ENCODE measurements at places on chromosomes 2 and 18.

- no peak for DNase-seq
Measured at GRCh38 chr18:4797002-4797685, 342.0 kb upstream of the DLGAP1 start.

- DNase-seq = peak; percentile 43
Measured at GRCh38 chr2:235745597-235745996, 251.8 kb downstream of the AGAP1 start.

- no peak for DNase-seq
Measured at GRCh38 chr2:144801325-144801724, 281.4 kb upstream of the ZEB2 start.

GRCh38 chr2:172335736-172336135 lies 91.7 kb upstream of the ITGA6 start:
- DNase-seq = no peak

DNA sequence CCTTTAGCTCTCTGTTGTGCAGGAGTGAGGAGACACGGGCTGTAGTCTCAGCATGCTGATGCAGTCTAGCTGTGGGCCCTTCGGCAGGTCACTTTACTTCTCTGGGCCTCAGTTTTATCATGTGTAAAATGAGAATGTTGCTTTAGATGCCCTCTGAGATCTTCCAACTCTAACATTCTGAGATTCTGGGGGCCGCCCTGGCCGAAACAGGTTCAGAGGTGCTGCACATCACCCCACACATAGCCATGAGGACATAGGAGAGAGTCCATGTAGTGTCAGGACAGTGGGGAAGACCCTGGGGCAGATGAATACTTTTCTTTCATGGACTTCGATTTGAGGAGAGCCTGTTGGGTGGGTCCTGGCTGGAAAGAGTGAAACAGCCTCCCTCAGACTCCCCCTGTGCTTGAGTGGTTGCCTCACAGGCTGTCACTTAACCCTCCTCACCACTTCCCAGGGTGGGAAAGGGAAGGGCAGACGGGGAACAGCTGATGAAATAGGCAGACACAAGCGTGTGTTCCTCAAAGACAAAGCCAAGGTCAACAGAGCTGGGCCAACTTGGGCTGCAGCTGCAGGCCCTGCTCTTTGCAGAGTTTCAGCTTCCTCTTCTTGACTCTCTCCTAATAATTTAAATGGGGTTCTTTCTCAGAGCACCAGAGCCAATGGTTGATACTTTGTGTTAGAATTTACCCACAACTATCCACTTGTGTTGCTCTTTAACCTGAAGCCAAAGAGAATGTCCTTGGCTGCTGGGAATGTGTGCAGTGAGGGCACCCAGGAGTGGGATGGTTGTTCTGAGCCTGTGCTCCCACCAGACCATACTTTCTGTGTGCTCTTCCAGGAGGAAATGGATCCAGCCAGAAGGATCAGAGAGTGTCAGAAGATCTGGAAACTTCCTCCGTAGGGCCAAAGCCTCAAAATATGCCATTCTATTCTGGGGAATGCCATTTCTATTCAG lies 14.7 kb upstream of the MRPL33 start:
- peak; percentile 83 for DNase-seq

DNA sequence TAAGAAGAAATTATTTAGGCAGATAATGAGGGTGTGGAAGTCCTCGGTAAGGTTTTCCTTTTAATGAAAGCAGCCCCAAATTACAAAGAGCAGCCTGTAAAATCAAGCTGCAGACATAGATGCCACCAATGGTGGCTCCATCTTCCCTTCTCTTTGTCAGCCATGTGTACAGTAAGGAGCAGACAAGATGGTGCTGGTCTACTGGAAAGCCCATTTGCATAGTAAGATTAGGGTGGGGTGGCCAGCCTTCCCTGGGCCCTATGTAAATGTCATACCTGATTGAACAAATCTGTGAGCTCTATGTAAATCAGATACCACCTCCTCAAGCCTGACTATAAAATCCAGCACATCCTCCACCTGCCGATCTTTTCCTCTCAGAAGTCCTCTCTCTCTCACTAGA lies 154.4 kb upstream of the SERTAD2 start:
- no peak for DNase-seq

GRCh38 chr2:36277146-36277808 lies 78.3 kb upstream of the CRIM1 start:
- DNase-seq = peak; percentile 77

DNA sequence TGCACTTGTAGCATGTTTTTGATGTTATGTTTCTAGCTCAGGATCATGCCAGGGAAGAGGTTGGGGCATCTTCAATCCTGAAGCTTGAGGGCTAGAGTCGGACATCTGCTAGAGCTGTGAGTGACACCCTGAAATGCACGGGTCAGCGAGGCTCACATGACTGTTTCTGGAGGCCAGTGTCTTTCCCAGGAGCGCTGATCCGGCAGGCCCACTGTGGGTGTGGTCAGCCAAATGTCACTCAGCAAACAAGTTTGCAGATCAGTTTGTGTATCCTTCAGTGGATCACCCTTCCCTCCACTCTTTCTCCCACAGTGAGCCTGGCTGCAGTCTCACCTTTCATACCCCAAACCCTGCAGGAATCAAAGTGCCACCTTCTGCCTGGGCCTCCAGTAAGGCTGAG lies 23.0 kb upstream of the ARHGEF4 start:
- DNase-seq = no peak

DNA sequence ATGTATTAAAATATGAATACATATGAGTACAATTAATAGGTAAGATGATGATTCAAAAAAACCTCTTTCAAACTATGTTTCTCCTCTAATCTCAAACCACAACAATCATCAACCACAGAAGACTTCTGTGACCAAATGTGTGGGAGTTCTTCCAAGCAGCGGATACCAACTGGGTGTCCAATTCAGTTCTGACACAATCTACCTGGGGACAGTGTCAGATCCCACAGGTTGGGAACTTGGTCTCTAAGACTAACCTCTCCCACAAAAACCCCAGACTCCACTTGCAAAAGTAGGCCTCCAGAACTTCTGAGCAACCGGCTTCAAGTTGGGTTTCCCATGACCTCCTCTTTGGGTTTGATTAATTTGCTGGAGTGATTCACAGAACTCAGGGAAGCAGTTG lies 26.9 kb downstream of the FASTKD1 start:
- no peak for DNase-seq

Measured in fibroblast of skin of scalp (primary cell).